ENCODE measurements at places on chromosomes 7 and 10. TPM values are rescaled to one million over a fixed set of nuclear protein-coding genes. Genes with fewer than 3 reads are reported as not detected.

SEMA3D gene
- total RNA-seq: 3.5 TPM

RBM48 gene
- total RNA-seq: 8.6 TPM

KIF20B gene
- 72.0 TPM for total RNA-seq

ITPRID1 gene
- 0.13 TPM for total RNA-seq

FAM200A gene
- 7.5 TPM for total RNA-seq

MRPS16 gene
- total RNA-seq: 125 TPM
